GM12864 (cell line): ENCODE measurements at places on chromosomes 13 and 19.

DNA sequence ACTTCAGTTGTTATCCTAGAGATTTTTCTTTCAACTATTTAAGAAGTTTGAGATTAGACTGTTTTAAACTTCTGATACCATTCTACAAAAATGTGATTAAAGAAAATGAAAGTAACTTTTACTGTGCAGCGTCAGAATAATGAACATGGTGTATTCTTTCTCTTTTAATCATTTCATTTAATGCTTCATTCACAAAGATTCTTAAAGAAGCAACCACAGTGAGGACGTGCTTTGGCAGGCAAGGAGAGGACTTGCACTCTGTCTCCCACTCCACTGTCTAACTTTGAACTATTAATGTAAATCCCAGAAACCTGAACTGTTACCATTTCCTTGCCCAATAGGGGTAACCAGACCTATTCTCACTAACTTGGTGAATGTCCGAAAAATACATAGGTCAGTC is 137.0 kb downstream of the KCNRG start:
- DNase-seq: no peak

GRCh38 chr19:50059045-50059444 is 33.2 kb downstream of the ZNF473 start:
- no peak for DNase-seq

- no peak for DNase-seq
These were observed 9.8 kb upstream of the DACT3 start for GRCh38 chr19:46670813-46671212.

DNA sequence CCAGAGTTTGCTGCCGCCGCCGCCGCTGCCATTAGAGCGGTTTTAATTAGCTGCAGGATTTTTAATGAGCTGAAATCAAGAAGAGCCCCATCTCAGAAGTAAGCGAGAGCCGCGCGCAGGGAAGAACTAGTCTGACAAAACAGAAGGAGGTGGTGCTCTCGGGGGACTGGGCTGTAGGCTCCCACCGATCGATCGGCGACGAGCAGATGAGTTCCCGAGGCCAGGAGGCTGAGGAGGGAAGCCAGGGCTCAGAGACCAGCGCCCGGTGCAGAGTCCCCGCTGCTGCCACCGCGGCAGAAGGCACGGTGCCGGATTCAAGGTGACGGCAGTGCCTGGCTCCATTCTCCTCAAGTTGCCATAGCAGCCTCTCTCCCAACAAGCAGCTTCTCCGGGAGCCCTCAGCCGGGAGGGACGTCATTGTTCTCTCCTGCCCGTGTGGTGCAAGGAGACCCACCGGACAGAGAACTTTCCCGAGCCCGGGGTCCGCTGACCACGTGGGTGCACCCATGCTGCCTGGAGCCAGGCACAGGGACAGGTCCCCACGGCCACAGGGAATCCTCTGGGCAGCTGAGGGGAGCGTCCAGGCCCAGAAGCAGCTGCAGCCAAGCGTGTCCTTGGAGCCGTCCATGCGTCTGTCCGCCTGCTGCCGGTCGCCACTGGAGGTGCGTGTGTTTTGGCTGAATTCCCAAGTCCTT is 62.9 kb downstream of the CHST8 start:
- no peak for DNase-seq

DNA sequence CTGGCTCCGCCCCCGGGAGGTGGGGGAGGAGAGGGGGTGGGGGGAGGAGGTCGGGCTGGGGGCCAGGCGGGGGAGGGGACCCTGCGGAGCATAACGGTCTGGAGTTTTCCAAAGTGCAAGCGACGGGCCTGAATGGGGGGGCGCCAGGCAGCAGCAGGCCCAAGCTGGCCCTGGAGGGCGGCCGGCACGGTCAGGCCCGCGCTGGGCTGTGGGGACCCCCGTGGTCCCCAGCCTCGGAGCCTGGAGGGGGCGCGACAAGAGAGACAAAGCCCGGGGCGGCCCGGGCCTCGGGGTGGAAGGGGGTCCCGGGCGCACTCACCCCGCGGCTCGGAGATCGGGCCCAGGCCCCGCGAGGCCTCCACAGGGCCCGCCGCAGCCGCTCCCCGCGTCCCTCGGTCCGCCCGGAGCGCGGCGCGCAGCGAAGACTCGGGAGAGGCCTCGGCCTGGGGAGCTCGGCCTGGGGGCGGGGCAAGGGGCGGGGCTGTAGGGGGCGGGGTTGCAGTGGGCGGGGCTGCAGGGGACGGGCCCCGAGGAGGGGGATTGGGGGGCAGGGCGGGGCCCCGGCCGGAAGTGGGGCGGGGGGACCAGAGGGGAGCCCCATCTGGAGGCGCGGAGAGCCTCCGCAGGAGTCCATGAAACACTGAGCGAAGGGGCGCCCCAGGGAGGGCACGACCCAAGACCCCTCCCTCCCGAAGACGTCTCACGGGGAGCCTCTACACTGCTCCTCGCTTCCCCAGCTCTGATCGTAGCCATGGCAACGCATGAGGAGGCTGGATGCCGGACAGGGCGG is 47.6 kb downstream of the PTPRS start:
- no peak for DNase-seq

- no peak for DNase-seq
These were observed 1.4 kb downstream of the LIG4 start for GRCh38 chr13:108213946-108214345.

GRCh38 chr13:24648983-24649687 is 31.1 kb upstream of the ATP12A start:
- no peak for DNase-seq

DNA sequence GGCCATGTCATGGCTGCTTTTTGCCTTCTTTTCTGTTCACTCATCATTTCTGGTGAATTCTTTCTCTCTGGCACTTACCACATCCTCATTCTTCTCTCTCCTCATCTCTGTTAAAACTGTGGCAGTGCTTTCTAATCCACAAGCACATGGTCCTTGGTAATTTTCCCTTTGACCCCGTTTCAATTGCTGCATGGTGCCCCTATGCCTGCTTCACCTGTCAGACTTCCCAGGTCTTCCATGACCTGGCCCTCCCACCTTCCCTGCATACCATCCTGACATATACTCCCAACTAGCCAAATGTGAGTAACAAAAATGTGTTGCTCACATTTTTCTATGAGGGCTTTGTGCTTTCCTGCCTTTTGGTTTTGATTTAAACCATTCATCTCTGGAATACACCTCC is 286.5 kb downstream of the MTUS2 start:
- no peak for DNase-seq

GRCh38 chr19:55426042-55426441 is 17.1 kb downstream of the SHISA7 start:
- DNase-seq: no peak

DNA sequence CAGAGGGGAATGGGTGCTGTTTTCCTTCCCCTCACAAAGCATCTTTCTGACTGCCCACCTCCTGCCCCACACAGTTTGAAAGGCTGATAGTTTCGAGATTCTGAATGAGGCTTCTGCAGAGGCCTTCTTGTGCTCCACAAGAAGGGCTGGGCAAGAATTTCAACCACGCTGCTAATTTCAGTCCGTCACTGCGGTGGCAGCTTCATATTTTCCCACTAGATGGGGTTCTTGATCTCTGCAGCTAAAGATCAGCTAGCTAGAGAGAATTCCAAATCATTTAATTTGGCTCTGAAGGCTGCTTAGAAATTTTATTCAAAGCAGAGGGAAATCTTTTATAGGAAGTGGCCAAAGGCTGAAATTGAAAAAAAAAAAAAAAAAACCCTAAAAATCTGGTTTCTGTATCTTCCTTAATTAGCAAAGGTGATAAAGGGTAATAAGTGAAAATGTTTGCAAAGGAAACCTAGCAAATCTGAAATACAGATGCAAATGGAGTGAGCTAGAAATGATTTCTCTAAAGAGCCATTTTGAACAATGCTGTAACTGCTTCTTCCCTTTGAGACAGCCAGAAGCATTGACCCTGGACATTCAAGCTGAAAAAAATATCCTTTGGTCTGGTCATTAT is 38.0 kb upstream of the C13orf42 start:
- no peak for DNase-seq

- no peak for DNase-seq
These were observed 22.3 kb upstream of the TNFSF11 start for GRCh38 chr13:42551611-42552010.

- no peak for DNase-seq
These were observed 3.7 kb upstream of the SPIB start for GRCh38 chr19:50414864-50415660.

DNA sequence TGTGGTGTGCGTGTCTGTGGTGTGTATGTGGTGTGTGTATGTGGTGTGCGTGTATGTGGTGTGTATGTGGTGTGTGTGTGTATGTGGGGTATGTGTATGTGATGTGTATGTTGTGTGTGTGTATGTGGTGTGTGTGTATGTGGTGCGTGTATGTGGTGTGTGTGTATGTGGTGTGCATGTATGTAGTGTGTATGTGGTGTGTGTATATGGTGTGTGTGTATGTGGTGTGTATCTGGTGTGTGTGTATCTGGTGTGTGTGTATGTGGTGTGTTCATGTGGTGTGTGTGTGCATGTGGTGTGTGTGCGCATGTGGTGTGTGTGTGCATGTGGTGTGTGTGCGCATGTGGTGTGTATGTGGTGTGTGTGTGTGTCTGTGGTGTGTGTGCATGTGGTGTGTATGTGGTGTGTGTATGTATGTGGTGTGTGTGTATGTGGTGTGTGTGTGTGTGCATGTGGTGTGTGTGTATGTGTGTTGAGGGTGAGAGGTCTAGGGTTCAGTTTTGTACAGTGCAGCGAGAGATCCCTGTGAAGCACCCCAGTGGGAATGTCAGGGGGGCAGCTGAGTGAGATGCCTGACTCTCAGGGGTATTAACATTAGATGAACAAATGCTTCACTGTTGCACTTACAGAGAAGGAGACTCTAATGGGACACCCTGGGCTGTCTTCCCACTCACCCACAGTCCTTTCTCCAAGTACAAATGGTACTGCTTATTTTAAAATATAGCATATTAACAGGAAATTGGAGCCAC is 61.3 kb upstream of the MEDAG start:
- no peak for DNase-seq

- no peak for DNase-seq
These were observed 11.2 kb upstream of the LYPD3 start for GRCh38 chr19:43476606-43477005.

DNA sequence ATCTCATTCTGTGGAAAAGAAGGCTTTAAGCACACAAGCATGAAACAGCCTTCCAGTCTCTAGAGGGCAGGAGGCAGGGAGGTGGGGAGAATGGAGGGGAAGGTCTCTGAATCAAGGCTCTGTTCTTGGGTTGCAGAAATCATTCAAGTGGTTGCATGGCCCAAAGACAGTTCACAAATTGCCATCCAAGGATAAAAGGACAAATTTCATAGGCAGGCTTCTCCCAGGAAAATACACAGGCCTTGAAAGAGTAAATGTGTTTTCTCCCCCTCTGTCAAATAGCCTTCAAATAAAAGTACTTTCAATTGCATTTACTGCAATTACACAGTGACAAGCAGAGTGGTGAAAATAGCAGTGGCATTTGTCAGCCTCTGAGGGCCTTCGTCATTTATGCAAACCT is 450.8 kb downstream of the DCT start:
- DNase-seq: no peak

DNA sequence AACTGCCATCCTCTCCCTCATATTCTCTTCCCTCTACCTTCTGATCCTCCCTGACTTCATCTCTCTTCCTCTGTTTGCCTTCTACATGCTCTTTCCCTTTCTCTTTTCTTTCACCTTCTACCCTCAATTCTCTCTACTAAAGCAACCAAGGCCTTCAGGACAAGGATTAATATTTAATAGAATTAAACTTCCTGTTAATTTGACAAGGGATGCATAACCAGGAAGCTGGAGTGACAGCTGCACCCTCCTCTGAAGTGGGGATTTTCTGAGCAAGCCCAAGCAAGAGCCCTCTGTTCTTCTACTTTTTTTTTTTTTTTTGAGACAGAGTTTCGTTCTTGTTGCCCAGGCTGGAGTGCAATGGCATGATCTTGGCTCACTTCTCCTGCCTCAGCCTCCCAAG is 63.4 kb upstream of the MED4 start:
- no peak for DNase-seq

DNA sequence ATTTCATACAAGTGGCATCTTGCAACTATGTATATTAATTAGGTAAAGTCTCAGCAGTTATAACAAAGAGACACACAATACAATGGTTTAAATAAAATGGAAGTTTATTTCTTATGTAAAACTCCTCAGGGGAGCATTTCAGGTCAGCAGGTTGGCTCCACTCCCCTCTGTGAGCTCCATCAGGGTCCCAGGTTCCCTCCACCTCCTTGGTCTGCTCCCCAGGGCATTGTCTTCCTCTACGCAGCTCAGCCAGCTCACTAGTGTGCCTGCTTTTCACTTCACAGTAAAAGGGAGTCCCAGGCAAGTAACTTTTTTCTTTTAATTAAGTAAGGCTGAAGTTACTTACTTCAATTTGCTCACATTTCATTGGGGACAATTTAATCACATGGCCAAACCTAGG is 135.3 kb upstream of the FNDC3A start:
- DNase-seq: no peak

DNA sequence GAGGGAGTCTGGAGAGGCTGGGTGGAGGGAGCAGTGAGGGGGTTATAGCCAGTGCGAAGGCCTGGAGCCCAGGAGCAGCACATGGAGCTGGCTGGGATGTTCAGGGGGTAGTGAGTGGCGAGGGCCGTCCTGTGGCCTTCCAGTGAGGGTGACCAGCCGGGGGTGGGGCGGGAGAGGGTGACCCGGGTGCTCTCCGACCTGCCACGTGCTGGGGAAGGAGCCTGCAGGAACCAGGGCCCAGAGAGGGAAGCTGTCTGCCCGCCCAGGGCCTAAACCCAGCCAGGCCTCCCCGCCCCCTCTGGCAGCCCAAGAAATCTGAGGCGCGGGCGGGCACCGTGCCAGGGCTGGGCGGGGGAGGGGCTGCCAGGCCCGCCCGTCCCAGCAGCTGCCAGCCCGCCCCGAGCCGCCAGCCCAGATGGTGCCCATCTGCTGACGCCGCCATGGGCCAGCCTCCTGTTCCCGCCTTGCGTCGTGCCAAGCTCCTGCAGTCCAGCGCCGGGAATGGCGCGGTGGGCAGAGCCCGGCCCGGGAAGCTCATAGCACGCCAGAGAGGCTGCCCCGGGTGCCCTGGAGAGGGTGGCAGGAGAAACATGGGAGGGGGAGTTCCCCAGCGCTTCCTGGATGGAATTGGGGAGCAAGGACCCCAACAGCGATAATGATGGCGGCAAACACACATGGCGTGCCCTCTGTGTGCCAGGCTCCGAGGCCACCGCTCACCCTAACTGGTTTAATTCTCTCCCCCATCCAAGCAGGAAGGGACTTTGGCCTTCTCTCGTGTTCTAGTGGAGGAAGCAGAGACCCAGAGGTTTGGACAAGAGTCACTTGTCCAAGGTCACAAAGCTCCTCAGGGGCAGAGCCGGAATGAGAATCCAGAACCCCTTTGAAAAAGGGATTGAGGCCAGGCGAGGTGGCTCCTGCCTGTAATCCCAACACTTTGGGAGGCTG is 21.5 kb downstream of the NFIC start:
- DNase-seq: no peak

GRCh38 chr19:41031916-41032315 is 40.8 kb downstream of the CYP2B6 start:
- DNase-seq: no peak

- no peak for DNase-seq
These were observed 44.0 kb downstream of the KLF2 start for GRCh38 chr19:16368385-16369305.

DNA sequence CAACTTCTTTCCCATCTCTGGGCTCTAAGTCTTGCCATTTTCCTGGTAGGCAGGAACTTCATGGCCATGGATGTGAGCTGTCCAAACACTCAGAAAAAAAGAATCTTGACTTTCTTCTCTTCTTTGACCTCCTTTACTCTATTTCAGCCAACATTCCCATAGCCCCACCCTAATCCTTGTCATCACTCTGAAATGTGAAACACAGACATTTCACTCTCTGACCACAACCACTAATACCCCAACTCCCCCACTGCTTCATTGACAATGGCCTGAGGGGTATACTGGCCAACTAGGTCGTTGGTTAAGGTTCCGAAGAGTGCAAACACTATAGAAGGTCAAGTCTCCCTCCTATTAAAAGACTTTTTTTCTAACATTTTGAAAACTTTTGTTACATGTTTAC is 4.7 kb upstream of the CYP2A13 start:
- no peak for DNase-seq
